GM12865 (cell line): ENCODE measurements at places on chromosomes 2 and 18.

GRCh38 chr2:3598197-3598910 is 3.4 kb downstream of the COLEC11 start:
- DNase-seq: no peak

DNA sequence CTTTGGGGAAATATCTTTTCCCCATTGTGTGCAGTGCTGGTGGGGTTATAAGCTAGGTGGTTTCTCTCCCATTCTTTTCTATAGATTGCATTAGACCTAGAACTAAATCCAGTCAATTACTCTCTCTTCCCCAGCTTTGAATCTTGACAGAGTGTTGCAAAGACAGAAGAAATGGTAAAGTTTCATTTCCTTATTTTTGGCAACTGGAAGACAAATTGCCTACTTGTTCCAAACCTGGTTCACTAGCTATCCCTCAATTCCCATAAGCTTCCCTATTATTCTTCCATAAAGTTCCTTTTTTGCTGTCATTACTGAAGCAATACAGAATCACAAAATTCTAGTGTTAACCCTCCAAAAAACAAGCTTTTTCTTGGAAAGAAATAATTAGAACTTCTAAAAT is 94.0 kb upstream of the ITGA4 start:
- no peak for DNase-seq

- DNase-seq: no peak
These were observed 21.0 kb upstream of the HDAC4 start for GRCh38 chr2:239421851-239422250.

GRCh38 chr2:199707593-199708185 is 143.3 kb downstream of the FTCDNL1 start:
- no peak for DNase-seq

GRCh38 chr2:74019516-74019915 is 34.8 kb downstream of the TET3 start:
- no peak for DNase-seq

GRCh38 chr2:63792530-63792929 is 49.2 kb upstream of the UGP2 start:
- DNase-seq: no peak

- no peak for DNase-seq
These were observed 146.0 kb upstream of the MAP3K20 start for GRCh38 chr2:172929644-172930043.

DNA sequence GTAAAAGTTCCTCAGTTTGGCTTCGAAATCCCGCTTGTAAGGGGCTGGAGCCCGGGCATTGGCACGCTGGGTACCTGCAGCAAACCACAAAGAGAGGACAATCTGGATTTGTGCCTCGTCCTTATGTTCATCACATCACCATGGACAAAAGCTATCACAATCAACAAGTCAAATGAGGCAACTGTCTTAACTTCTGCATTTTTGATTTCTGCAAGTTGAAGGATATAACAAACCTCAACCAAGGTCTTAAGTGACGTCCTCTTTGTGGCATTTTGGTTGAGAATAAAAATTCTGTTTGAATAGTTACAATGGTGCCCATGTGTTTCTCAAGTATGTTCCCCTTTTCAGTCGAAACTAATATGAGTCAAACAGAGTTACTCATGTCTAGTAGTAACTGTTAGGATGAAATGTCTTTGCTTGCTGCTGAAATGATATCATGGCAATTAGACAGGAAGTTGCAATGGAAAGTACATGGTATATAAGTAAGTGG is 70.8 kb upstream of the STK17B start:
- peak; percentile 78 for DNase-seq

GRCh38 chr18:58105888-58106260 is 61.8 kb downstream of the NEDD4L start:
- DNase-seq: no peak

DNA sequence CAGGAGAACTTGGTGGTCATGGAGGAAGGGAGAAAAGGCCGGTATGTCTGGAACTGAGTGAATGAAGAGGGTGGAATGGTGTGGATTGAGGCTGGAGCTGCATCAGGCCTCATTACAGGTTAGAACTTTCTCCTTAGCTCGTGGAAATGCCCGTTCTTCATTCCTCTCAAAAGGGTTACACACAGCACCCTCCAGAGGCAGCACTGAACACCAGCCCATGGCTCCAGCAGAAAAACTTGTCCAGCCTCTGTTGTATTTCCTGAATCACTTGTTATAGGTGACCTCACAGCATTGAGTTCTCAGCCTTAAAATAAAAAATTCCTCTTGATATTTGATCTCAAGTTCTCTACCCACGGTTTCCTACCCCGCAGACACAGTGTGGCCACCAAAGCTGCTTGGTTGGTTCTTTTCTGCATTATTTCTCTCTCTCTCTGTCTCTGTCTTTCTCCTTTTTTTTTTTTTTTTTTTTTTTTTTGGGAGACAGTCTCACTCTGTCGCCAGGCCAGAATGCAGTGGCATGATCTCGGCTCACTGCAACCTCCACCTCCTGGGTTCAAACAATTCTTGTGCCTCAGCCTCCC is 89.6 kb downstream of the ITGB1BP1 start:
- DNase-seq: peak; percentile 39

GRCh38 chr2:100388703-100389102 is 28.8 kb downstream of the CHST10 start:
- DNase-seq: no peak

DNA sequence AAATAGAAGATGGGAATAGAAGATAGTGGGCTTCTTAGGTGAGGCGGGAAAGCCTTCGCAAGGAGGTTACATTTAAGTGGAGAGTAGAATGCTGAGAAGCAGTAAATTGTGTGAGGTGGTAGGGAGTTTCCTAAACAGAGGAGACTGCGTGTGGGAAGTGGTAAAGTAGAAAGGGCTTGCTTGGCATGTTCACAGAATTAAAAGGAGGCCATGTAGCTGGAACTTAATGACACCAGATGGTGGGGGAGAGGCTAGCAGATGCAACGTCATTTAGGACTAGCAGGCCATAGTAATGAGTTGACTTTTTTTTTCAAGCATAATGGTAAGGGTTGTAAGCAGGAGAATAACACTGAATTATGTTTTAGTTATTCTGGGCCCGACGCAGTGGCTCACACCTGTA is 13.0 kb upstream of the RTN4 start:
- DNase-seq: no peak

GRCh38 chr18:58335223-58335622 is 291.2 kb downstream of the NEDD4L start:
- DNase-seq: no peak

DNA sequence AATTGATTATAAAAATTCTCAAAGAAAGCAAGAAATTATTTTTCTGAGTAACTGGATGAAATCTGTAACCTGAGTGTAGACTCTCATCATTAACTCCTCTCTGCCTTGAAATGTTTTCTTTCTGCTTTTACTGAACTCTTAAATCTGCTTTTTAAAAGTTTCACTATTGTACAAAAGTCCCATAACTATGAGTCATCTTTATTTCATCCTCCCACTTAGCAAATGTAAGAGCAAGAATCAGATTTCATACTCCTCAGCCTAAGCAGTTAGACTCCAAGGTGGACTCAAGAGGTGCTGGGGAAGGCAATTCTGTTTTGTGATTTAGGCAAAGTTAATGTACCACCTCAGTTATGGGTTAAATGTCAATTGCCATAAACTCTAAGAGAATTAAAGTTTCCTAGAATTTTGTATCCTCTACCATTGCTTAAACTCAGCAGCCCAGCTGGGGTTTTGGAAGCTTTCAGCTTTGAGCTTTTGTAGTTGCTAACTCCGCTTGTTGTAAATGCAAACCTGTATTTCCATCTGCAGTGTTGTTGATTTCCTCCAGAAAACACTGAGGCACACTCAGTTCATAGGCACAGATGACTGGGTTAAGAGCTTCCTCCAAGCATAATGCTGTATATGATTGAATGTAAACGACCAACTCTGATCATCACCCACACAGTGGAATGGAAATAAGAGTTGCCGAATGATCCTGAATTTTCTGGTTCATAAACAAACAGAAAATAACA is 268.8 kb downstream of the ARHGAP15 start:
- DNase-seq: peak; percentile 7

DNA sequence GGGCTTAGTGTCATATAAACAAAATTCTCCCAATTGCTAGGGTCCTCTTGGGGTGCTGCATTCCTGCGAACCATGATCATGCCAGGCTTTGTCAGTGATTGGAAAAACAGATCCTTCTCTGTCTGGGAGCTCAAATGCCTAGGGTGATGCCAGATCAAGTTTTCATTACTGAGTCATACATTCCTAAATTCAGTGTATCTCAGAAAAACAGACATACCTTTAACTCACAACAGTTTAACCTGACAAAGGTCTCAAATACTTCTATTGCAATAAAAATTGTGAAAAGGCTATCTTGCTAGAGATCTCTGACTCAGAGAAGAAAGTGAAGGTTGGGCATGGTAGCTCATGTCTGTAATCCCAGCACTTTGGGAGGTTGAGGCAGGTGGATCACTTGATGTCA is 86.9 kb downstream of the SH3YL1 start:
- no peak for DNase-seq

DNA sequence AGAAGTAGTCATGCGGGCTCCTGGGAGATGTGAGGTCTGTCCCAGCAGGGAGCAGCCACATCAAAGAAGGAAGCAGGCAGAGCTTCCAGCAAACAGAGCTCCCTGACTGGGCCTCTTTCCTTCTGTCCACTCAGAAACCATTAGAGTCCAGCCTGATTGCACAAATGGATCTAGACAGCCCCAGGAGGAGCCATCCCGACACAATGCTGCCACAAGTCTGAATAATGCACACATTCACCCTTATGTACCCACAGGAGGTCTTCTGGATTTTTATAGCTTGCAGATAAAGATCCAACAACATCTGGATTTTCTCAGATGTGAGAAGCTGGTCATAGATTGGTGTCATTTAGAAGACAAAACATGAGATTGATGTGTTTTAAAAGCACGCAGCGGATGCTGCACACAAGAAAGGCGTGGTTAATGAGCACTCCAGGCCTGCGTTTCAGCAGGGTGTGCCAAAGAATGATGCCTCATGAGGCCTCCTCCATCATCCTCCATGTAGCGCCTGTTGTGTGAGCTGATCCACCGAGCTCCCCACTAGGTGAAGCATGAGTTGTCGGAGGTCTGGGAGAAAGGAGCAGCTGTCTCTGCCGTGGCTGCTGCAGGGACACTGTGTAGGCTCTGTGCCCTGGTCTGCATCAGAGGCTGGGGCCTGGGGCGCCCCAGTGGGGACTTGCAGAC is 60.6 kb downstream of the MTCL1 start:
- no peak for DNase-seq
